ENCODE measurements at places on chromosomes 12 and 14.

DNA sequence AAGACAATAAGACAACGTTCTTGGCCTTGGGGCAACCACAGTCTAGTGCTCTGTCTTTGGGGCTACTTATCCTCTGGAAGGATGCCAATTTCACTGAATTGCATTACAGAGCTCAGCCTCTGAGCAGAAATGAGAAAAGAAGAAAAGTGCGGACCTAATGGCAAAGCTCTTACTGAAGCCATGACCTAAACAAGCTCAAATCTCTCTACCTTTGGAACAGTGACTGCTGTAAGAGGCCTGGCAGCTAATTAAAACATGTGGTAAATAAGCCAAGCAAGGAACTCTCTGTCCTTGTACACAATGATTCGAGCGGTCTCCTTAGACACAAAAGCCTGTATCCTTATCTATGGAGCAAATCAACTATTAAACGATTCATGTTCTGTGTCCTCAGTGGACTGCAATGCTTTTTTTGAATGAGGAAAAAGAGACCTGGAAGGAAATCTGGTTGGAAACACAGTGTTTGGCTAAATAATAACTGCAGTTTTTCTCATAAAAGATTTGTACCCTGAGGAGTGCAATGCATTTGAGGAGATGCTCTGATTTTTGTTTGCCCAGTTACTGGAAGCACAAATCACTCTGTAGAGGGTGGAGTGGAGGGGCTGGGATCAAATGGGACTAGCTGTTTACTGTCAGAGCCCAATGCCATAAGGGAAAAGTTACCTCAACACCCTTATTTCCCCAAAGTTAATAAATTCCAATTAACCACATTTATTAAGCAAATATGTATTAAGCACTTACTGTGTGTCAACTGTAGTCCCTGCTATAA lies 113.9 kb downstream of the NDUFA12 start:
- no peak for DNase-seq

DNA sequence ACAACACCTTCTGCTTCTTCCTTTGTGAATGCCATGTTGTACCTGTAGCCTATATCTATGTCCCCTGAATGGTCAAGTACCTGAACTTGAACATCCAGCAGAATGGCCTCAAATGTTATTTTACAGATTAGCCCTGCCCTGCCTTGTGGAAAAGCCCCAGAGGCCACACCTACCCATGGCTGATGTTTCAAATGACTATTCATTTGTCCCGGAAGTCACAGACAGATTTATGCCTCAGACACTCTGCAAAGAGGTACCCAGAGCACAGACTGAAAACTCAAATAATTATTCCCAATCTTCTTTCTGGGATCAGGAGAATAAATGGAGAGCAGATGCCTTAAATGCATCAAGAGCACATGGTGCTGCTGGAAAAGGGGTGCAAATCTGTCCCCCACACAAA lies 13.0 kb upstream of the DPF3 start:
- DNase-seq: no peak

- no peak for DNase-seq
These were observed 240.3 kb downstream of the EMP1 start for GRCh38 chr12:13436696-13437391.

- no peak for DNase-seq
These were observed 306.6 kb upstream of the ATP2B1 start for GRCh38 chr12:90015228-90015627.

- DNase-seq: no peak
These were observed 108.6 kb upstream of the FLRT2 start for GRCh38 chr14:85421186-85421877.

GRCh38 chr12:92362785-92363184 lies 217.1 kb upstream of the BTG1 start:
- DNase-seq: no peak
